ENCODE measurements at places on chromosomes 4 and X.

GRCh38 chrX:2589186-2590020 lies 88.6 kb upstream of the DHRSX start:
- no peak for DNase-seq

- DNase-seq, result no peak
These were observed 6.1 kb downstream of the TCEANC start for GRCh38 chrX:13659063-13659462.

GRCh38 chr4:160184884-160185283 lies 1082.0 kb downstream of the RAPGEF2 start:
- no peak for DNase-seq

- DNase-seq, result no peak
These were observed 87.7 kb downstream of the SLC4A4 start for GRCh38 chr4:71426381-71427042.

DNA sequence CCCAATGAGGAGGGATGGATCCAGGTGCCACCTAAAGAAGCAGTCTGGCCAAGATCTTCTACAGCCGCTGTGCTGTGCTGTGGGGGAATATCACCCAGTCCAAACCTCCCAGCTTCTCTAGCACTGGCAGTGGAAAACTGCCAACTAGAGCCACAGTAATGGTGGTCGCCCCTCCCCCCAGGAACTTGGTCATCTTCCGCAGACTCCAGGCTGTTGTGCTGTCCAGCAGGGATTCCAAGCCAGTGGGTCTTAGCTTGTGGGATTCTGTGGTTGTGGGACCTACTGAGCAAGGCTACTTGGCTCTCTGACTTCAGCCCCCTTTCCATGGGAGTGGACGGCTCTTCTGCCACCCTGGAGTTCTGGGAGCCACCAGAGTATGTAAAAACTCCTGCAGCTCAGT lies 18.2 kb downstream of the GPRASP1 start:
- DNase-seq, result no peak

GRCh38 chr4:125961626-125962025 lies 646.9 kb downstream of the FAT4 start:
- DNase-seq, result no peak

- DNase-seq, result no peak
These were observed 194.8 kb downstream of the PPP3CA start for GRCh38 chr4:101152521-101152920.

DNA sequence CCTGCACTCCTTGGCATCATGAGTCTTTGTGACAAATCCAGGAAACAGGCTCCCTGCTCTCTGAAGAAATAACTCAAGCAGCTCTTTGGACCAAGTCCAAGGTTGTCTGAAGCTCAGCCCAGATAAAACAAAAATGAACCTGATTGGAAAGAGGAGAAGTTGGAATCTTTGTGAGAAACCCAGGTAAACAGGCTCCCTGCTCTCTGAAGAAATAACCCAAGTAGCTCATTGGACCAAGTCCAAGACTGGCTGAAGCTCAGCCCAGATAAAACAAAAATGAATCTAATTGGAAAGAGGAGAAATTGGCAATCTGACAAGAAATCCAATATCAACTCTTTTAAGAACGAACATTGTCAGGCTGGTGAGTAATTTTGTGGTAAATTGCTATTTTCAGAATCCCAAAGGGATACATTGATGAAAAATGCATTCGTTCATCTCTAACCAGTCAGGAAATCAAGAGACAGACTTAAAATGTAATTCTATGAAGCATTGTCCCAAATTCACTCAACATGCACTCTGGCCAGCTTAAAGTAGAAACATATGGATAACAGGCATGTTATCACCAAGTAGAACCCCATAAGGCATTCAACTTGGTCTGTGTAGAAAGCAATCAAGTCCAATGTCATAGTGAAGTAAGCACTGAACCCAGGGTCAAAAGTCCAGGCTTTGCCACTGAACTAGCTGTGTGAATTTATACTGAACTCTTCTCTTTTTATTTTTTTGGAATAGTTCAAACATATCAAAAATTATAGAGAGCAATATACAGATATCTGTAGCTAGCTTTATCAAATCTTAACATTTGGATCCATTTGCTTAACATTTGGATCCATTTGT lies 16.8 kb upstream of the NFXL1 start:
- DNase-seq, result no peak

- DNase-seq, result no peak
These were observed 442.1 kb downstream of the CENPC start for GRCh38 chr4:67103001-67103747.

DNA sequence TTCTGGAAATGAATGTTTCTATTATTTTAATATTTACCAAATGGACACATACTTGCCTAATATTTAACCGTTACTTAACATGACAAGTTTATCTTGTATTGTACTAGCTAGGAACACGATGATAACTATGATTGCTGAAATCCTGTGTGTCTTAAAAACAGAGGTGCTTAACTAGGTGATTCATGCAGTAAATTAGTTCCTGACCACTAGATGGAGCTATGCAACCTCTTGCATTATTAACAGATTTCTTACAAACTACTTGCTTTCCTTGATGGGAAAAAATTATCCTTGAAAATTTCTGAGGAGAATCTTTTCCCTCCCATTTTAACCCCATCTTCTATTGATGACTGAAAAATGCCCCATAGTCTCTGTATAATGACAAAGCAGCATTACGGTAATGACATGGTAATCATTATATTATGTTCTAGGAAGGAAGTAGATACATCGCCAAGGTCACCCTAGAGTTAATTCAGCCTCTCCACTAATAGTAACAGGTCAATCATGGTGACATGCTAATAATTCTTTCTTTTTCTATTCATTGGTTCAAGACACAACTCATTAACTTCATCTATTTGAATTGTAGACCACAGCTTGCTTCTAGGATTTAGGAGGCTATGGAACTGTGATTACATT lies 844.2 kb downstream of the RAPGEF2 start:
- DNase-seq, result peak; percentile 27

GRCh38 chr4:40243386-40243948 lies 46.6 kb downstream of the RHOH start:
- DNase-seq, result no peak

DNA sequence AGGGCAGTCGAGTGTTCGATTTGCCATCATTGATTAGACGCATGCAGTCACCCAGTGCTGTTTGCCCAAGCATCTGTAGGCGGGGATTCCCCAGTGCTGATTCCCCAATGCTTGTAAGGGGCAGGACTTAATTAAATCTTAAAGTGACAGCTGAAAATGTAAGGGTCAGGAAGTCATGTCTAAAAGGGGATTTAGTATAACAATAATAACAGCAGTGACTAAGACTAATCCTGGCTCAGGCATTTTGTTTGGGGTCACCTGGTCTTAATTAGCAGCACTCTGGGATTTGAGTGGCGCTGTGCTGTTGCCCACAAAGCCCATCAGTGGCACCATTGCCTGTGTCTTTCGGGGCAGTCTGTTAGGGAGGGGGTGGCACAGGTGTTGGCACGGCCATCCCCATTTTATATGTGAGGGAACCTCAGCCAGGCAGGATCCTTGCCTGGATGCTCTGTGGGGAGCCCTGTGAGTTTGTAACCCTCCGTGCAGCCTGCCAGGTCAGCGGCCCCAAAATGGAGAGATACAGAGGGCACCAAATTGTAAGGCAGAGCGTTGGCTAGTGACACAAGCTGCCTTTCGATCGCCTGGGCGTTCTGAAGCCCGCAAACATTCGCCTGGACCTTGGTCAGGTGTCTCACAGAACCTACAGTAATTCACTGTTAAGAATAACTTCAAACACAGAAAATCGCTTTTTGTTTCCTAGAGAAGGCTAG lies 146.7 kb downstream of the TBL1X start:
- DNase-seq, result no peak

- DNase-seq, result no peak
These were observed 34.7 kb downstream of the LUZP4 start for GRCh38 chrX:115324194-115324593.

- DNase-seq, result no peak
These were observed at the start of gene C4orf51 for GRCh38 chr4:145679991-145680455. C4orf51 (plus strand) TSS chr4:145680146; CDS start chr4:145680204, 58 bp downstream.

GRCh38 chrX:37646254-37646653 lies 39.3 kb upstream of the XK start:
- no peak for DNase-seq

DNA sequence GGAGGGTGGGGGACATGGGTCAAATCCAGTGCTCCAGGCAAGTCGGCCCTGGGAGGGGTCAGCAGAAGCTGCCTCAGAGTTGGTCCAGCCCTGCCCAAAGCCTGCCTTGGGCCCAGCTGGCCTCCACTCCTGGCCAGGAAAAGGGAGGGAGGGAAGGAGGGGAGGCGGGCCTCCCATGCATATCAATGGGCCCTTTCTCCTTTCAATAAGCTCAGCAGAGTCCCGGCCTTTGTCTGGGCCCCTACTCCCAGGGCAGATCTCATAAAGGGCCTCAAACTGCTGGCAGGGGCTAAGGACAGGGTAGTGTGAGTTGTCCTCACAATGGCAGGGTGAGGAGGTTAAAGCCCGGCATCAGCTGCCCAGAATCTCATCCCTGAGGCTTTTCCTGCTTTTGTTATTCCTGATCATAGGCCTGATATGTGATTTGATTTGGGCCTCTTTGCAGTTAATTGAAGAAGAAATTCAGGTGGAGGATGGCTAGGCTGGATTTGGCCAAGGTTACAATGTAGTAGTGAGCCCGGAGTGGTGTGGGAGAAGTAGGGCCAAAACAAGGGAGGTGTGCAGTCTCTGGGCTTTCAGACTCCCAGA lies 121.1 kb upstream of the ATP6AP2 start:
- DNase-seq, result no peak
